ENCODE measurements at places on chromosomes 16 and 17.

DNA sequence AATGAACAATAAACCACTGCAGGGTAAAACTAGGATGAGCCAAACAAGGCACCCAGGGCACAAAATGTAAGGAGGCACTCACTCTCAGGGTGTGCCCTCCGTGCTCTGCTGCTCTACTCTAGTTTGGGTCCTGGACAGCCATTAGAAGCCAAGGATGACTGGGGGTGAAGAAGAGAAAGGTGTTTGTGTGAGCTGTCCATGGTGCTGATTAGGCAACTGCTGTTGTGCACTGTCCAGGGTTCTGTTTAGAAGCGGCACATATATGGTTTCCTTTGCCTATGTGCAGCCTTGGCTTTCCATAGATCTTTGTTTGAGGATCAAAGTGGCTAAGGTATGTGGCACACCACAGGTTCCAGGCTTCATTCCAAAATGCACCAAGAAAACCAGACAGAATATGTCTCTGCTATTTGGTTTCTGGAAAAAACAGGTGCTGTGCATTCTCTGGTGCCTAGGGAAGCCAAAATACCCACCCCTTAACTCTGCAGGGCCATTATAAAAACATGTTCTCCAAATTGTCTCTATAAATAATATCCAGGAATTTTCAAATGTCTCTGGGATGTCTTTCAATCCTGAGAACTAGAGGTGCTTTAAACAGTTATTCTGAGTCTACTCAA, 123.5 kb downstream of the CBLN1 start:
- no peak for DNase-seq

DNA sequence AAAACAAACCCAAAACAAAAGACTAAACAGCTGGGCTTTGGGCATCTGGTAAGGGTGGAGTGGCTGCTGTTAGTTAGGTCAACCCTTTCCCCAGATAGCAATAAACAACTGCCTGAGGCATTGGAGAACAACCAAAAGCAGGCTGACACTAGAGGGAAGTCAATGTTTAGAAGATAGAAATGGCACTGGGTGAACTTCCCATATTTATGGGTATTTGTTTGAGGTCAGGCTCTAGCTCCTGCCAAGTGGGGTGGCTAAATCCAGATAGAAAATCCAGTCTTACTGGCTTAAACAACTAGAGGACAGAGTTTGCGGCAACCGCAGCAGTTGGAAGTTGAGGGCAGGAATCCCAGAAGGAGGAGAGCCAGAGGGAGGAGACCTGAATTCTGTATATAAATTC, 79.4 kb downstream of the SDK2 start:
- DNase-seq = no peak

GRCh38 chr16:6032438-6032837, 934.8 kb upstream of the EEF2KMT start:
- no peak for DNase-seq

- no peak for DNase-seq
Measured at GRCh38 chr17:8856869-8857575, 10.5 kb downstream of the PIK3R6 start.

GRCh38 chr17:34299027-34299426, 13.5 kb downstream of the CCL11 start:
- no peak for DNase-seq

DNA sequence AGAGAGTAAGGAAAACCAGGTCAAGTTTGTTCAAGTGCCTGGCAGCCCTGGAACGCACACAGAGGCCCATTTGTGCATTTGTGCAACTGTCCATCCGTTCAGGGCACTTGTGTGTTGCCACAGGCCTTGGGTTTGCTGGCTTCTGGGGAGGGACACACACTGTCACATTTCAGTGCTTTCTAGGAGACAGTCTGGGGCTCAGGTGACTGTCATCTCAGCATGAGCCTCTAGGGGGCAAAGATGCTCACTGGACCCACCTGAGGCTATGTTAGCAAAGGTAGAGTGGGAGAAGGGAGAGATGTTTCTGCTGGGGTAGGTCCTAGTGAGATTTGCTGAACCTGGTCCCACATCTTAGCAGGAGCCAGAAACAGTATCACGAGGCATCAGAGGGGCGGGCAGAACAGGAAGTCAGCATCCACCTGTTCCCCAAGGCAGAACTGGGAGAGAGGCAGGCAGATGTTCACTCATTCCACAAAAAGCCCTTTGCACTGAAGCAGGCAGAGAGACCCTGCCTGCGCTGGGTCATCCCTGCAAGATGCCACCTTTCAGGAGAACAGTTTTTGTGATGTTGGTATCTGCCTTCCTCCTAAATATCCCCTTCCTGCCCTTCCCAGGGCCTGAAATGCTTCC, 48.5 kb downstream of the RAI1 start:
- DNase-seq = peak; percentile 59

GRCh38 chr17:35801583-35802224, 6.3 kb upstream of the MMP28 start:
- DNase-seq = peak; percentile 40

- no peak for DNase-seq
Measured at GRCh38 chr16:79253100-79253631, 347.4 kb downstream of the MAF start.

DNA sequence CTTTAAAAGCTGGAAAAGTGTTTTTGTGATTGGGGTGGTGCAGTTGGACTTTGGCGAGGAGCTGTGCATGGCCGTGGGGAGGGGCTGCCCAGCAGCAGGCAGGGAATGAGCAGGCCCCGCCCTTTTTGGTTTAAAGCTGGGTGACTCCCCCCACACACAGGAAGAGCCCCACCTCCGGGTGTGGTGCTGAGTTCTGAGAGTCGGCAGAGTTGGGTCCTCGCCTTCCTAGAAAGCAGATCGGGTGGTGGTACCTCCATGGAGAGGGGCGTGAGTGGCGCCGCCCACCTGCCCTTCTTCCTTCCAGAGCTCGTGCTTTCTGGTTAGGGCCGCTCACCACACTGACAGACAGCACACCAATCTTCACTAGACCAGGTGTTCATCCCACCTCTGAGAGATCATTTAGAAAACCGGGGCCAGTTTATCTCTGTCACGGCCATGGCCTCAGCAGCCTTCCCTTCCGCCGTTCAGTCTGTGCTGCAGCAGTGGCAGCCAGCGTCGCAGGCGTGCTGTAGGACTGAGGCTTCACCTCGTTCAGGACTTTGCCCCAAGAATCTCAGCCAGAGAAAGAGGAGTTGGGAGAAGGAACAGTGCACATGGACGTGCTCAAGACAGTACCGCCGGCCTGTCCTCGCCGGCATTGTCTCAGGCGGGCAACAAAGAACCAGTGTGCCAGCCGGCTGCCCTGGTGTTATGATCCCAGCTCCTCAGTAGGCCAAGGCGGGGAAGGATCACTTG, 144.0 kb upstream of the CHMP6 start:
- DNase-seq = peak; percentile 80

GRCh38 chr17:40180694-40181093, 3.4 kb downstream of the RAPGEFL1 start:
- DNase-seq = no peak

GRCh38 chr16:51175081-51175480, 24.0 kb upstream of the SALL1 start:
- DNase-seq = no peak

DNA sequence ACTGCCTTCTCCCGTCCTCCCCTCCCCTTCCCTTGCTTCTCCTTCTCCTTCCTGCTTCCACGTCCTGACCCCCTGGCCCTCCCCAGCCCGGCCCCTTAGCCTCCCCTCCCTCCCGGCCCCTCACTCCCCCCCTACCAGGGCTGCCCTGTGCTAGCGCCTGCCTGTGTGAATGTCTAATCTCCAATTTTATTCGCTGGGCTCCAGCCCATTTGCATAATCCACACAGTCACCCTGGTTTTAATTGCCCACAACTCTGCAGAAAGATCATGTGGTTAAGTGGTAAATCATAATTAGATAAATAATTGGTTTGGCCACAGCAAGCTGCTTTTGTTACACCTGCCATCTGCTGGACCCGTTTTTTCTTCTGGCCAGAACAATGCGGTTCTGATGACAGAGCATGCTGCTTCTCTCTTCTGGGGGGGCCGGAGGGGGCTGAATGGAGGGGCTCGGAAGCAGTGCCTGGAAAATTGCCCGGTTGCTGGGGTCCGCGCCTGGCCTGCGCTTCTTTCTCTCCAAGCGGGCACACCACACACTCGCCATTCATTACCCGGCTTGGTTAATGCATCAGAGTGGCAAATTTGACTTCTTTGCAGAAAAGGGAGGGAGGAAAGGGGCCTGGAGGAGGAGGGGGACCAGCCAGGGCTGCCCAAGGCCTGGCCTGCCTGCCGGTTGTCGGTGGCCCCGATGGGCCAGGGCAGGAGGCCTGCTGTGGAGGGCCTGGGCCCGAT, 19.5 kb upstream of the GSE1 start:
- no peak for DNase-seq

DNA sequence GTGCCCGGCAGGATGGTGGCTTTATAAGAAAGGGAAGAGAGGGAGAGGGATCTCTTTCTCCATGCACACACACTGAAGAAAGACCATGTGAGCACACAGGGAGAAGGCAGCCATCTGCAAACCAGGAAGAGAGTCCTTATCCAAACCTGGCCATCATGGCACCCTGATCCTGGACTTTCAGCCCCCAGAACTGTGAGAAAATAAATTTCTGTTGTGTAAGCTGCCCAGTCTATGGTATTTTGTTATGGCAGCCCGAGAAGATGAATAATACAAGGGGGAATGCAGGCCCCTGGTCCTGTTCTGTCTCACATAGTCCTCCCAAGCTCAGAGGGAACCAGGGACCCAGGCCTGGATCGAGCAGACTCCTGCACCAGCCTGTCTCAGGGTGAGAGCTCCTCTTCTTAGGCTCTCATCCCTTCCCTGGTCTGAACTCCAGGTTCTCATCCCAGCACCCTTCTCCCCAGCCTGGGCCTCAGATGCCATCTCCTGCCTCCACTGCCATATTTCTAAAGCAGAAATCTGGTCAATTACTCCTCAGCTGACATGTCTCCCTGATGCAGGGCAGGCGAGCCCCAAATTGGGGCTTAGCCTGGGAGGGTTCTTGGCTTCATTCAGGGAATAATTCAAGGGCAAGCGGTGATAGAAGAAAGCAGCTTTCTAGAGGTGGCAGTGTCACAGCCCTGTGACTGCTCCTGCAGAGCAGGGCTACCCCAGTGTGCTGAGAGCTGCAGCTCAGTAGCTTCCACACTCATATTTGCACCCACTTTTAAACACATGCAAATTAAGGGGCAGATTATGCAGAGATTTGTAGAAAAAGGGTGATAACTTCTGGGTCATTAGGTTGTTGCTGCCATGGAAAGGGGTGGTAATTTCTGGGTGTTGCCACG, 28.8 kb downstream of the IGFBP4 start:
- no peak for DNase-seq

- DNase-seq = no peak
Measured at GRCh38 chr17:45168991-45169752, 7.5 kb downstream of the HEXIM2 start.

GRCh38 chr16:50248845-50249244, 17.5 kb upstream of the ADCY7 start:
- no peak for DNase-seq

GRCh38 chr17:78986649-78987328, 7.1 kb upstream of the LGALS3BP start:
- DNase-seq = no peak

DNA sequence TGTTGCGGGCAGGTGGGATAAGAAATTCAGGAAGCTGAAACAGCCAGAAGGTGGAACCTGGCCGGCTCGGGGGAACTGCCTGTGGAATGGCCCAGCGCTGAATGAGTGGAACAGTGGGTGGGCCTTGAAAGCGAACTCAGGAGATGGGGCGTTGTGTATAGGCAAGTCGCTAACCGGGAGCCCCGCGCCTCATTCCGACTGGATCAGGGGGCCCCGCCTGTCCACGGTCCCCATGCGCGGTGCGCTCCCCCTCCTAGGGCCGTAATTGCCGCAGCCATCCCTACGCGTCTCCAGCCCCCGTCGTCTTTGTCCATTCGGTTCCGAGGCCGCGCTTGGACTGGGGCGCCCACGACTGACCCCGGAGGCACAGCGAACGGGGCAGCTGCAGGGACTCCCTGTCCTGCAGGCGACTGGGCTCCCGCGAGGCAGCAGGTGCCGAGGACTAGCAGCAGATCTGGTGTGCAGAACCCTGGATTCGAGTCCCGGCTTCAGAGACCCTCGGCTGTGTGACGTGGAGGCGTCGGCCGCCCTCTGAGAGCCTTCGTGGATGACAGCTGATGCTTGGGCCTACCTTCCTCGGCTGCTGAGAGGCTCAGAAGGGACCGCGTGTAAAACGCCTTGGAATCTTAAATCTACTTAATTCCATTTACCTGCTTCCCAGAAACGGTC, 10.9 kb upstream of the CA4 start:
- DNase-seq = no peak
